H9 (cell line): ENCODE measurements at places on chromosomes 12 and 14.

GRCh38 chr14:43983721-43984120 is 523.4 kb downstream of the FSCB start:
- no peak for DNase-seq

- no peak for DNase-seq
Measured at GRCh38 chr12:15620741-15621539, 168.2 kb downstream of the EPS8 start.

DNA sequence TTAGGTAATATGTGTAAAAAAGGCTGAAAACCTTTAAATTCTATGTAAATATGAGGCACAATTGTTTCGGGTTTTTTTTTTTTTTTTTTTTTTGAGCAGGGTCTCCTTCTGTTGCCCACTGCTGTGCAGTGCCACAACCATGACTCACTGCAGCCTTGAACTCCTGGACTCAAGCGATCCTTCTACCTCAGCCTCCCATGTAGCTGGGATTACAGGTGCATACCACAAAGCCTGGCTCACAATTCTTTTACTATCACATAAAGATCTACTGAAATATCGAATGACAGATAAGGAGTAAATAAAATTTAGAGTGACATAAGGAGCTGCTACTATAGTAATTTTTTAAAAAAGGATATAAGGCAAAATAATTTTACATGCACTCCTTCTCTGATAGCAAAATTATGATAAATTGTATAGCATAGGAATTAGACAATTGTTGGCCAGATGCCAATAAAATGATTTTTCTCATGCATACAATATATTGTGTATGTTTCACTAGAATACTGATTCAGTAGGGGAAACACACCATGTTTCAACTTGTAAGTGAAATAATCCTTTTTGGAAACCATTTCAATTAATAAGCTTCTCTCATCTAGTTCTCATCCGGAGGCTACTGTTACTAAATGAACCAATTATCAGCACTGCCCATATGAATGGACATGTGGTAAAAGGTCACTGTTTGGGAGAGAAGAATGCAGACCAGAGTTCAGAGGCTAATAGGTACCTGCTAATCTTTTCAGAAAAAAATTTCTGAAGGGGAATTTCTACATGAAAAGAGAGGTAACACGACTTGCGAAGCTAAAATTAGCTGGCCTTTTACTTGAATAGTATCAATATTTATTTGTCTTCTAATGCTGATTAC is 108.4 kb downstream of the PPP1R12A start:
- no peak for DNase-seq

DNA sequence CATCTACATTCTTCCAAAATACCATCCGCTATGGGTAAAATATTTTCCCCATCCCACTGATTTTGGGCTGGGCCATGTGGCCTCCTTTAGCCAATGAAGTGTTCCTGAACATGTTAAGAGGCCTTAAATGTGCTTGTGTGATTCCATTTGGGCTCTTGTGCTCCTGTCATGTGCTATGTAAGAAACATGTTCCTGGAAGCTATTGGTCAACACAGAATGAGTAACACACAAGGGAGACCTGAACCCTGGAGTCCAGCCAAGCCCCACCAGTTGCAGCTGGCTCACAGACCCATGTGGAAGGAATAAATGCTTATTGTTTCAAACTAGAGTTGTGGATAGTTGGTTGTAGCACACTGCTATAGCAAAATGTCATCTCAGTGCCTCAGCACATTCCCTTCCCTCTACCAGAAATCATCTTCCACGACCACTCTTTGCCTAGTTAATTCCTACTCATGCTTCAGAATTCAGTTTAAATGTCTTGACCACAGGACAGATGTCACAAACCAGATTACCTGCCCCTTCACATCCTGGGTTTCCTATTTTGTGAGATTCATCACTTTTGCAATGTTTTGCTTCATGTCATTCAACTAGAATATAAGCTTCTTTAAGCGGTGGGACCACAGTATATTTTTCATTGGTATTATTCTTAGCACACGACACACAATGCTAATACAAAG is 217.3 kb upstream of the EEA1 start:
- no peak for DNase-seq

DNA sequence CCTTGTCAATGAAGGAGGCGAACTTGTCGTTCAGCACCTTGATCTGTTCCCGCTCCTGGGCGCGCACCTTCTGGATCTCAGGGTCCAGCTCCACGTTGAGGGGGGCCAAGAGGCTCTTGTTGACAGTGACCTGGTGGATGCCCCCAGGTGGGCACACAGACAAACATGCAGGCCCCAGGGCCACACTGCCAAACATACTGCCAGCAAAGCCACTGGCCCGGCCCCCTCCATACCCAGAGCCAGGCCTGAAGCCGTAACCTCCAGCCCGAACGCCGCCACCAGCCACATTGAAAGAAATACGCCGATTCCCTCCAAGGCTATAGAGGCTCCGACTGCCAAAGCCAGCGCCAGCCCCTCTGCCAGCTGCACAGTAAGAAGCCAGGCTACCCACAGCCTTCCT is 337 bp downstream of the KRT74 start:
- no peak for DNase-seq

GRCh38 chr12:74624201-74624600 is 86.6 kb downstream of the ATXN7L3B start:
- no peak for DNase-seq

DNA sequence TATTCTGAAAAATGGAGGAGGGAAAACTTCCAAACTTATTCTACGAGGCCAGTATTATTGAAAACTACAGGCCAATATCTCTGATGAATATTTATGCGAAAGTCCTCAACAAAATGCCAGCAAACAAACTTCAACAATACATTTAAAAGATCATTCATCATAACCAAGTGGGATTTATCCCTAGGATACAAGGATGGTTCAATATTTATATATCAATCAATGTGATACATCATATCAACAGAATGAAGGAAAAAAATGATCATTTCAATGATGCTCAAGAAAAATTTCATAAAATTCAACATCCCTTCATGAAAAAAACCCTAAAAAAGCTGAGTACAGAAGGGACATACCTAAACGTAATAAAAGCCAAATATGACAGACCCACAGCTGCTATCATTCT is 45.9 kb upstream of the LMNTD1 start:
- no peak for DNase-seq

DNA sequence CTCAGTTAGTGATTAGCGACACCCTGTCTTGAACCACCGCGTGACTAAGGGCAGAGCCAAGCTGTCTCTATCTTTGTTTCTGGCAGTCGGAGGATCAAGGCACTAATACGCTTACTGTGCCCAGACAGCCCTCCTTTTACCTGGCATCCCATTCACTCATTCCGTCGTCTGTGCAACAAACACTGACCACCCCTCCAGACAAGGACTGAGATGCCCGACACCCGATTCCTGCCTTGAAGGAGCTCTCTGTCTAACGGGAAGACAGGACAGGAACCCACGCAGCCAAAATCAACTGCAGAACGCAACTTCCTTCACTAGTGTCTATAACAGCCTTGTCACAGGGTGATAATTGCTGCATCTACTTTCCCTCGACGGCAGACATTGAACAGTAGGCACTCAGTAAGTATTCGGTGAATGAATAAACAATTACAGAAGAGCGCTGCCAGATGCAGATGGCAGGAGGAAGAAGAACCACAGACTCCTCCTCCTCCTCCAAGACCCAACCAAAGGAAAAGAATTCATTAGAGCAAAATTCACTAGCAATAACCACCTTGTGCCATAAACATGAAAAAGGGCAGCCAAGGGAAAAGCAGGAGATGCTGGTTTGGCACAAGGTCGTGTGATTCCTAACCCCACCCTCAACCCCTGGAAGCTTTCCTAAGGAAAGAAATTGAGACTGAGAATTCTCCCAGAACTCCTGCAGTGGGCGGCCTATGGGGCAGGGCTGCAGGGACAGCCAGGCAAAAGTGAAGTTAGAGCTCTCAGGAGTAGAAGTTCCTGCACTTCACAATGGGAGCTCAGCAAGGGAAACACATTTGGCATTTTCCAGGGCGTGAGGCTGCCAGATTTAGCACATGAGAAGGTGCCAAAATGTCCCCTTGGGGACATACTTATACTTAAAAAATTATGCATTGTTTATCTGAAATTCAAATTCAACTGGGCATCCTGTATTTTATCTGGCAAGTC is 186.6 kb upstream of the DIO3 start:
- no peak for DNase-seq

DNA sequence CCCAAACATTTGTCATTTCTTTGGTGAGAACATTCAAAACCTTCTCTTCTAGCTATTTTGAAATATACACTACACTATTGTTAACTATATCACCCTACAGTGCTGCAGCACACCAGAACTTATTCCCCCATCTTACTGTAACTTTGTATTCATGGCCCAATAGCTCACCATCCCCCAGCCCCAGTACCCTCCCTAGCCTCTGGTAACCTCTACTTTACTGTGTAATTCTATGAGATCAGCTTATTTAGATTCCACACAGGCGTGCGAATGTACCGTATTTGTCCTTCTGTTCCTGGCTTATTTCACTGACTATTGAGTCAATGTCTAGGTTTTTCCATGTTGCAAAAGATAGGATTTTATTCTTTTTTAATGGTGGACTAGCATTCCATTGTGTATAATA is 469.0 kb downstream of the TMEM132D start:
- DNase-seq: no peak
